ENCODE measurements at places on chromosomes 11 and 22.

- no peak for DNase-seq
Measured at GRCh38 chr11:4991060-4991459, 3.6 kb upstream of the OR51L1 start.

- DNase-seq: no peak
Measured at GRCh38 chr11:20109731-20110445, 50.4 kb downstream of the DBX1 start.

DNA sequence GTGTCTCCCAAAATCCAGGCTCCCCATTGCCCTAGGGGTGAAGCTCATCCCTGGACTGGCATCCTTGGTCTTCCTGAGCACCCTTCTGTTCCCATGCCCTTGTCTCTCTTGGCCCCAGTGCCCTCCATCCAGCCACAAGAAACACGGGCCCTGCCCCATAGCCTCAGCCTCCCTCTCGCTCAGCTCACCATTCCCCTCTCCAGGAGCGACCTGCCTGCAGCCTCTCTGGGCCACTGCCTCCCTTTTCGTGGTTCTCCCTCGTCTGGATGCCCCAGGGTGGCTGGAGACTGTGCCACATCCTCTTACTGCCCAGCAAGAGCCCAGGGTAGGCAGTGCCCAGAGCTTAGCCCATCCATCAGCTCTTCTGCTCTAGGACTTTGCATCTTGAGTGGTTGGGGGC, 532.1 kb downstream of the TBC1D22A start:
- no peak for DNase-seq

GRCh38 chr22:17741866-17742526, 32.3 kb downstream of the BID start:
- no peak for DNase-seq

DNA sequence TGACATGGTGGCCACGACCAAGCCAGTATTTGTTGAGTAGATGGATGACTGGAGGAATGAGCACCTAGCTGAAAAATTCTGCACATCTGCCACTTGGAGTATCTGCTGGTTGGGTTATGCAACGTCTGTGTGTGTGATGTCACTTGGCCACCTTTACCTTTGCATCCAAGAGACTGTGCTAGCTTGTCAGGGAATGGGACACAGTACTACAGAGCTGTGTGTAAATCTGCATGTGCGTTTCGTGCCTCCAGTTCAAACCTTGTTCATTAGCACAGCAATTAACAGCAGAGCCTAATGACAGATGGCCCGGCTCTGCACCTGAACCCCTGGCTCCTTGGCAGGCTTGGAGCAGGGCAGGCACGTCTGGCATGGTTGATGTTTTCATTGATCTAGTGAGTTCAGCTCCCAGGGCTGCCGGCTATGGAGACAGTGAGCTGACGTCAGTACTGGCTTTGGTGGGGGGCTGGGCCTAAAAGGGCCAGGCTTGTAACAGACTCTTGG, 188.4 kb upstream of the NAV2 start:
- no peak for DNase-seq

DNA sequence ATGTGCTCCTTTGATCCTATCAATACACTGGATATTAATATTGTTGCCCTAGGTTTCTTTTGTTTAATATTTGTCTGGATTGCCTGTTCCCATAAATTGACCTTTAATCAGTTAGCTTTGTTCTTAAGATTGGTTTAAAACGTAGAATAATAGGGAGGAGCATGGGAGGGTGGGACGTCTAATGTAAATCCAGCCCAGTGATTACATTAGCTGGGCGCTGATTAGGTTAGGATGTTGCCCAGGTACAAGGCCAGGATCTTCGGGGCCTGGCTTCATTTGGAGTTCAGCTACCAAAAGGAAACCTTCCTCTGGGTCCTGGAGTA, at the start of gene SRSF8:
Gene SRSF8 (plus strand): TSS at position 204 of the 323 bp plus-strand sequence. CDS start 308 bp downstream, outside the sequence.
- no peak for DNase-seq
